ENCODE measurements at places on chromosomes 3 and 15.

DNA sequence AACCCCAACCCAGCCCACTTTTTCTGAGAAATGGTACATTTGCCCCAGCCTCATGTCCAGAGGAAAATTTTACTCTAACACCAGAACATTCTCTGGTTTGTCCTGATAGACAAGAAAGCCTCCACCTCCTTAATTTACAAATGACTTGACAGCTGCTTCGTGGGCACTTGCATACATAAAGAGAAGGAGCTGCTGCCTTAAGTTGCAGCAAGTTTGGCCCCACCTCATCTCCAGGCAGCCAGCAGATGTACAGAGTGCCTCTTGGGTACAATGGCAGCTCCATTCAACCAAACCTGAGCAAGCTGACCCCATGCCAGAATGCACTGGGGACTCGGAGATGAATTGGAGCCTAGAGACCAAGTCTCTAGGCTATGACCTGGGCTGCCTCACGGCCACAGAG, 6.2 kb upstream of the H1-8 start:
- no peak for DNase-seq

DNA sequence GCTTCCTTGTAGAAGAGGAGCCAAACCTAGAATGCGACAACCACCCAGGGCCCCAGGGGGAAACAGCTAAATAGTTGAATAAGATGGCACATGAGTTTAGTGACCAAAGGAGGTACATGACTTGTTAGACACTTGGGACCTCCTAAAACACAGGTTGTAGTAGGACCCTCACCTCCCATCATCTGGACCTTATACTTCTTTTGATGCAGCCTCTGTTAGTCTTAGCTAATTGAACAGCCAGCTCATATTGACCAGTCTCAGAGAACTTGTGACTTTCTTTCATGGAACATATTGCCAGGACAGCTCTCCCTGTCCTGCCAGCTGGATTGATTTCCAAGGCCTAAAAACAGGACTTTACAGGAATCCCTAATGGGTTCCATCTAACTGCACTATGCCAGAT, 45.0 kb downstream of the SPSB4 start:
- peak; percentile 17 for DNase-seq

DNA sequence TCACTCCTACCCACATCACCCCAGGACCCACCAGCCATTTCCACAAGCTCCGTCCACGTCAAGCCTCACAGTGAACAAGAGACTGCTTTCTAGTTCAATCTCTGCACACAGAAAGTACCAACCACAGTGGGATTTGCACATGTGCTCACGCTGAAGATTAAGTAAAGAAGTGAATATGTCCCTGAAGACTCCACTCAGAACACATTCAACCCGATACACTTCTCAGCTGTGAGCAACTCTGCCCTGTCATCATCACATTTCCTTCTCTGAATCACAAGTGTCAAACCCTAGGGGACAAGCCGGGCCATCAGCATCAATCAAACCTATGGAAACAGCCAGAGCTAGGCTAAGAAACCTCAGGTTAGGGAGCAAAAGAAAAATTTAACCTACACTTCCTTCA, 1.9 kb downstream of the STIMATE start:
- no peak for DNase-seq

DNA sequence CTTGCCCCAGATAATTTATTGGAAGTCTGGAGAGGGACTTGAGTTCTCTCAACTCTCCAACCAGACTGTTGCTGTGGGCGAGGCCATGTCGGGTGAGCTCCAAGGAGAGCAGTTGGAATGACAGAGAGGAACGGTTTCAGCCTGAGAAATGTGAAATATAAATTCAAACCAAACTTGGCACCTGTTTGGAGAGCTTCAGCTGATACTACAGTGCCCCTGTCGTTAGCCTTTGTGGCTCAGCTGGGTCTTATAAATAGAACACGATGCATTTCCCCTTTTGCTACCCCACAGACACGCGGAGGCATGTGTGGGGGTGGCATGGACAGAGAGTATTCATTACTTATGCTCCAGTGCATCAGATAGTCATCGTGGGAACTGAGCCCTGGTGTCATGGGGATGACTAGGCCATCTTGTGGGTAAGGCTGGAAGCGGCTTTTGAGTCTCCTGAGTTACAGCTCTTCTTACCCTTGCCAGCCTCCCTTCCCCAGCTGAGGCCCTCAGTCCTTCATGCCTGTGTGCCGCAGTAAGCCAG, 15.6 kb downstream of the SMAD3 start:
- peak; percentile 62 for DNase-seq

- DNase-seq, result no peak
Measured at GRCh38 chr3:111541911-111542483, at the start of gene CD96. CD96 (plus strand) TSS chr3:111542197; CDS start chr3:111542249, 52 bp downstream.

- DNase-seq, result peak; percentile 36
Measured at GRCh38 chr3:46663591-46664135, 29.8 kb downstream of the ALS2CL start.

GRCh38 chr3:50238549-50239026, 2.6 kb downstream of the GNAI2 start:
- no peak for DNase-seq

- DNase-seq, result no peak
Measured at GRCh38 chr3:31106204-31106603, 211.7 kb upstream of the GADL1 start.

DNA sequence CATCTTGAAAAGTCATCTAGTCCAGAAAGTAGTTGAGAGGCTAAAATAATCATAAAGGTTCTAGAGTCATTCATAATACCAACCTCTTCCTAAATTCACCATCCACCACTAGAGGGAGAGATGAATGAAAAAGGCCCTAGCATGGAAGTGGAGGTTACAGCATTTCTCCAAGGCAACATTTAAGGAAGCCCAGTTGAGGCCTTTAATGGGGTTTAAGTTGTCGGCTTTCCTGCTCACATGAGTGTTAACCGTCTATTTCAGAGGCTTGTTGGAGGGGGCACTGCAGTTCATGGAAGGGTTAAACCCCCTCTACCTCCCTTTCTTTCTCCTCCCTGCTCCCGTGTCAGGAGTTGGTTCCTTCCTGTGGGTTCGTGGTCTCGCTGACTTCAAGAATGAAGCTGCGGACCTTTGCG, 3.8 kb upstream of the SLCO3A1 start:
- DNase-seq, result no peak

DNA sequence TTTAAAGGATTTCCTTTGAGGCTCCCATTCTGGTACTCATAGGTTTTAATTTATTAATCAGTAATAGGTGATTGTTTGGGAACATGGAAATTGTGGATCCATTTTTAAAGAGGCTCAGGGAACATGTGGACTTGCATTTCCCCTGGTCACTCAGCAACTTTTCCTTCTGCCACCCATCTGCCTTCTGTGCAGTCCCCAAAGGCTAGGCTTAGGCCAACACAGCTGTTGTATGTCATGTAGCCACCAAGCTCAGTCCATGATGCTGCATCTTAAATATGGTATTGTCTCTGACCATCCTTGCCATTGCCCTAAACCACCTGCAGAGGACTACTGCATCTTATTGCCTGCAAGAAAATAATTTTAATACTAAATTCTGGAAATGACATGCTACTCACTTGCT, 416.7 kb upstream of the SEMA6D start:
- no peak for DNase-seq

DNA sequence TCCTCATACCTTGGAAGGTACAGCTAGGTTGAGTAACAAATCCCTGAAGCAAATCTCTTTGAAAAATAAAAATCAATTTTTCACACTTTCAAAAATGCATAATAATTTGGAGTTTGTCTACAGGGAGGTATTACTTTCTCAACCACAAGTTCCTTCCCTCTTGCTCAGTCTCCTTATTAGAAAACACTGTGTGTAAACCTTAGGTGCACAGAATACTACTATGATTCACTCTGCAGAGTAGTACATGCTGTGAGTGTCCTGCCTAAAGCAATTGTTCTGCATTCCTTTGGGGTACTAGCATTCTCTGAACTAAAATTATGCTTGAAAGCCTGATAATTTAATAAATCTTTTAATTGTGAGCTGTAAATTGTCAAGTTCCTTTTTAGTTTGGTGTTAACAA, 115.9 kb upstream of the EPHA3 start:
- no peak for DNase-seq

GRCh38 chr3:136078421-136079364, 113.2 kb downstream of the PPP2R3A start:
- DNase-seq, result no peak

- DNase-seq, result no peak
Measured at GRCh38 chr3:183980403-183980802, 37.3 kb downstream of the ABCC5 start.
